ENCODE measurements at places on chromosomes 5 and 9.

GRCh38 chr5:119315516-119315949 is 40.3 kb upstream of the TNFAIP8 start:
- DNase-seq = no peak

GRCh38 chr9:20315677-20316076 is 306.6 kb downstream of the MLLT3 start:
- no peak for DNase-seq

DNA sequence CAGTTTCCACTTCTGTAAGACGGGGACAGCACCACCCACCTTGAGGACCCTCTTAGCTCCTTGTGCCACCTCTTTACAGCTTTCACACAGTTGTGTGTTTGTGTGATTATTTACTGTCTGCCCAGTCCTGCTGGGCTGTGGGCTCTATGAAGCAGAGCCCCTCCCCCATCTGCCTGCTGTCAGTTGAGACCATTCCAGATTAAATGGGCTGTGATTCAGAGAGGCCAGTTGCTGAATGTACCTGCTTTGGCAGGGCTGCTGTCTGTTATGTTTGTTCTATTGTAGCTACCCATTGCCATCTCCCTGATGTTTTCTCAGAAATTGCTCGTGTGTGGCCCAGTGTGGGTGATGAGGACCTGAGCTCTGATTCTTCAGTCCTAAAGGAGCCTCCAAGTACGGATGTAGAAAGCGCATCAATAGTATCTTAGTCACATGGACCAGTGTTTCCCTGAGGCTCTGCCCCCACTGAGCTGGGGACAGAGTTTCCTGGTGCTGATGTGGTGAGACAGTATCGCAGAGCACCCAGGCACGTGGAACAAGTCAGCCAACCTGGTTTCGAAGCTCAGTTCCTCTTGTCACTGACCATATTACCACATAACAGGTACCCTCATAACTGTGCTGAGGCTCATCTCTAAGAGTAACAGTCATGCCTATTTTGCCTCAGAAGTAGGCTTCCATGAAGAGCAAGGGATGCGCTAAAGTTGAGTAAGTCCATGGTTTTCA is 3.7 kb downstream of the ANGPTL2 start:
- no peak for DNase-seq

- DNase-seq = peak; percentile 46
Observed at GRCh38 chr9:19229595-19230354, 718 bp upstream of the DENND4C start.

GRCh38 chr9:14488421-14489190 is 174.7 kb upstream of the NFIB start:
- DNase-seq = no peak

- peak; percentile 39 for DNase-seq
Observed at GRCh38 chr5:669111-669841, 23.9 kb downstream of the TPPP start.

DNA sequence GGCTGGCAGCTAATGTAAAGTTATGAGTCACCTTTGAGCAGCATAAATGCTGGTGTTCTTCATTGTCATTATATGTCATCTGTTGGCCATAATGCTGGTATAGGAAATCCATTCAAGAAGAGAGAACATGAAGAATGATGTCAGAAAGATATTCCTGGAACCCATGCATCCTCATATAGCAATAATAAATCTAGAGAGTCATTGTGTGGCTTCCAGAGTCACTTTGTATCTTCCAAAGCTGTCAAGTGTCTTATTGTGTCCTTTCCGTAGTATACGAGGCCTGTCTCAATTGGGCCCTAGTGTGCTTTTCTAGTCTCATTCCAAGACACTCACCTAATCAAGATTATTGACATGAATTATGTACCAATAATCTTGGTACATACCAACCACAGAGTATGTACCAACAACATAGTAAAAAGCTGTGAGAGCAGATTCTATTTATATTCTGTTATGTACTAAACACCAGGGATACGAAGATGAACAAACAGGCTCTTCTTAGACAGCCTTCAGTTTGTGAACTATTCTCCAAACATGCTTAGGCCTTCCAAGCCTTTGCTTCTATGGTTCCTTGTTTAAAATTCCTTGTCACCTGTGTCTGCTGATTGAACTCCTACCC is 110.1 kb downstream of the ERCC6L2 start:
- no peak for DNase-seq

DNA sequence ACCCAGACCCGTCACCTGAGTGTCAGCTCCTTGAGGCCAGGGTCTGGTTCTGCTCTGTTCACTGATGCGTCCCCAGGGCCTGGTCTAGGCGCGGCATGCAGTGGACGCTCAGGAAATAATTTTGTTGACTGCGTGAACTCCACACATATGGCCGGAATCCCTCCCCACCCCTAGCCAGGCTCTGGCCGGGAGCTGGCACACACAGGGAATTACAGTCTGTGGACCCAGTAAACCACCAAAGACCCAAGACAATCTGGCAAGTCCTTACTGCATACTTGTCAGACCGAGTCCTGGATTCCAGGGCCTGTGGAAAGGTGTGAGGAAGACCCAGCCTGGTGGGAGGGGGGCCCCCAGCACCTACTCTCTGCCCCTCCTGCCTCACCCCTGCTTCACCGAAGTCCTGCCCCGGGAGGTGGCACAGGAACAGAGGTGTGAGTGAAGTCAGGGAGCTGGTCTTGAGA is 113.0 kb upstream of the IER5L start:
- DNase-seq = no peak

GRCh38 chr5:100322483-100322882 is 212.7 kb upstream of the FAM174A start:
- no peak for DNase-seq

GRCh38 chr9:92189782-92190535 is 74.7 kb upstream of the SPTLC1 start:
- DNase-seq = no peak

- DNase-seq = no peak
Observed at GRCh38 chr5:26719803-26720202, 318.6 kb downstream of the CDH9 start.

DNA sequence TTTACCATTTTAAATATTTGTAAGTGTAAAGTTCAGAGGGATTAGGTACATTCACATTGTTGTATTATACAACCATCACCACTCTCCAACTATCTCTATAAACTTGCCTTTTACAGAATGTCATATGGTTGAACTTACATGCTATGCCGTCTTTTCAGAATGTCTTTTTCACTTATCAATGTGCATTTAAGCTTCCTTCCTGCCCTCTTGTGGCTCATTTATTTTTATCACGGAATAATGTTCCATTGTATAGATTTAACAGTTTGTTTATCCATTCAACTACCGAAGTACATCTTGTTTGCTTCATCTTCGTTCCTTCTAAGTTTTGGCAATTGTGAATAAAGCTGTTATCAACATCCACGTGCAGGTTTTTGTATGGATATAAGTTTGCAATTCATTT is 133.3 kb upstream of the C6 start:
- DNase-seq = no peak

DNA sequence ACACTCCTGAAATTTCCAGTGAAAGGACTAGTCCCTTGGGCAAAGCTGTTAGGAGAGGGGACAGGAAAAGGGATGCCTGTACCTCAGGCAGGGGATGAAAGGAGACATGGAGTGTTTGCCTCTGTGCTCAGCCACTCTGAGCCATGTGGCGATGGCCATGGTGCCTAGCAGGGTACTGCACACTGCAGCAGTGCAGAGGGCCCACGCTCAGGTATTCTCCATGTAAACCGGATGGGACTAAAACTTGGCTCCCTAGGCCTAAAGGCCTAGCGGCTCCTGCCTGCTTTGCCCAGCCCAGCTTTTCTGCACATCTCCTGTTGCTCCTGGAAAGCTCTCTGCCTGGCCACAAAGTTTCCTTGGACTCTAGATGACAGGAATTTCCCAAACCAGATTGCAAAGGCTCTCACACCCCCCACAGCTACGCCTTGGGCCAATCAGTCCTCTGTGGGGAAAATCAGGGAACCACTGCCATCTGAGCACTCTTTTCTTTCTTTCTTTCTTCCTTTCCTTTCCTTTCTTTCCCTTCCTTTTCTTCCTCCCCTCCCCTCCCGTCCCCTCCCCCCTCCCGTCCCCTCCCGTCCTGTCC is 44.3 kb downstream of the HABP4 start:
- no peak for DNase-seq

GRCh38 chr9:95788521-95788991 is 86.9 kb upstream of the ERCC6L2 start:
- no peak for DNase-seq

GRCh38 chr5:72226950-72227349 is 93.1 kb downstream of the MRPS27 start:
- DNase-seq = no peak

DNA sequence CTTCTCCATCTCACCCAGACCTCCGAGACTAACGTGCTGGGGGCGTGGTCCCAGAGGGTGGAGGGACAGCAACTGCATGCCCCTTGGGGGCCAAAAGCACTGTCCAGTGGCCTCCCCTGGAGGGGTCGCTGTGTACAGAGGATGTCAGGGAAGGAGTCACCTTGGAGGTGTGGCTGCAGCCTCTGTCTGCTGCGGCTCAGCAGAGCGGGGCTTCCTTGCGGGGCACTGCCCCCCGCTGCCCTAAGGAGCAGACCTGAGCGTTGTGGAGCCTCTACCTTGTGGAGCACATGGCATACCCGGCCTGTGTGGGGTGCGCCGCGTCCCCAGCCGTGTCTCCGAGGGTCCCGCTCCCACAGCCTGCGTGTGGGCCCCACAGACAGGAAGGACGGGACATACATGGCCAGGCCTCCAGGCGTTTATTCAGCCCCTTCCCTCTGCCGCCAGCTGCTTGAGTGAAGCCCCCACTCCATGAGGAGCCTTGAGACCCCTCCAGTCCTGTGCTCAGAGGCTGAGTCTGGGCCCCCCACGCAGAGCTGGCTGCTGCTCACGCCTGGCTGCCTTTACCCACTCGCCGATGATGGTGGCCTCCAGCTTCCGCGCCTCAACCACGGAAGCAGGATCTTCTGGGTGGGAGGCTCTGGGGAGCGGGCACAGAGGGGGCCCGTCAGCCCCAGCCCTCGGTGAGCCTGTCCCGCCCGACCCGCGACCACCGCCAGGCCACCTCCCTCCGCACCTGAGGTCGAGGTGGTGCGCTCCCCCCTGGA is 4.2 kb downstream of the DPP7 start:
- DNase-seq = no peak

DNA sequence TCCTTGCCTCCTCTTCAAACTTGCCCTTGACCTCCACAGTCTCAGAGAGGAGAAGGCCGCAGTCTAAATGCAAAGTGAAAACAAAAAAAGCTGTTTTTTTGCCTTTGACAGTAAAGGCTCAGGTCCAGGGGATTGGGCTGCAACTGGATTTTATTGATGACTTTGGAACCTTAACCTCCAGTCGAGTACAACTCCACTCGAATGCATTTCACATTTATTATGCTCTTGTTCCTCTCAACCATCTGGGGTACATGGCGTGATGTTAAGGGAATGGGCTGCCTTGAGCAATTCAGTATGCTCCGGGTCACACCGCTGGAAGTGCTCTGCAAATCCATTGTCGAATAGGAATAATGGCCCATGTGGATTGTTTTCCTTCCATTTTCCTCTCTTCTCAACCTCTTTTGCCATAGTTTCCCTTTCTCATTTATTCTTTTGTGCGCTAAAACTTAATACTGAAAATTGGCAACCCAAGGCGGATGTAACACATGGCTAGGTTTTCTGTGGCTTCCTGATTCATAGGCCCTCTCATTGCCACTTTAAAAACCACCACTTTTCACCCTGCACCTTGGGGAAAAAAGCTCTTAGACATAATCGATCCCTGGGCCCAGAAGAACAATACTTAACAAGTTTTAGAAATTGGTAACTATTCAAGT is 34.3 kb downstream of the ITK start:
- DNase-seq = no peak

DNA sequence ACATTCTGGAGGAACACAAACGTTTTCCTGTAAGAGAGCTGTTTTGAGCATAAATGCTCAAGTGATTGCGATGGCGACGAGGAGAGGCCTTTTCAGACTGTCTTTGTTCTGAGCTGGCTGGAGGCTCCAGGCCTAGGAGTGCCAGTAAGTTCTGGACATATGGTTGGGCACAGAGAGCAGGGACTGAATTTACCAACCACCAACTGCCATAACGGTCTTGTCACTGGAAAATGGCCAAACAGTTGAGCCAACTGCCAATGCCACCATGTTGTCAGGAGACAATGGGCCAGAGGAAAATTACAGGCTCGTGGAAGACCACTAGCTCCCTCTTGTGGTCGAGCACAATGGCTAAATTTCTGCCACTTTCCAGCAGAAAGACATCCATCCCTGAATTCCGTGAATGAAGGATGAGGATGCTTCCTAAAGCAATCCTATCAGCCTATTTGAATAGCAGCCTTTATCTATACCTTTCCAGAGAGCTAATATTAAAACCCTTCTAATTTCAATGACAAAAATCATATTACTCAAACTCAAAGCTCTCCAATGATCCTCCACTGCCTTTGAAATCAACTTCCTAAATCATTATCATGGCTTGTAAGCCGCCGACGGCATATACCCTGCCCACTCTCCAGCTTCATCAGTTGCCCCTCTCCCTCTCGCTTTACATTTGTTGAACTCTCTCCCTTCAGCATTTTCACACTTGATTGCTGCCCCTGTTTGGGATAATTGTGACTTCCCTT is 66.9 kb upstream of the GLIS3 start:
- DNase-seq = no peak

GRCh38 chr9:120659209-120659608 is 55.1 kb downstream of the MEGF9 start:
- DNase-seq = no peak

- DNase-seq = no peak
Observed at GRCh38 chr9:99511723-99512122, 289.6 kb downstream of the SEC61B start.

GRCh38 chr9:104993291-104993963 is 65.5 kb upstream of the ABCA1 start:
- no peak for DNase-seq

DNA sequence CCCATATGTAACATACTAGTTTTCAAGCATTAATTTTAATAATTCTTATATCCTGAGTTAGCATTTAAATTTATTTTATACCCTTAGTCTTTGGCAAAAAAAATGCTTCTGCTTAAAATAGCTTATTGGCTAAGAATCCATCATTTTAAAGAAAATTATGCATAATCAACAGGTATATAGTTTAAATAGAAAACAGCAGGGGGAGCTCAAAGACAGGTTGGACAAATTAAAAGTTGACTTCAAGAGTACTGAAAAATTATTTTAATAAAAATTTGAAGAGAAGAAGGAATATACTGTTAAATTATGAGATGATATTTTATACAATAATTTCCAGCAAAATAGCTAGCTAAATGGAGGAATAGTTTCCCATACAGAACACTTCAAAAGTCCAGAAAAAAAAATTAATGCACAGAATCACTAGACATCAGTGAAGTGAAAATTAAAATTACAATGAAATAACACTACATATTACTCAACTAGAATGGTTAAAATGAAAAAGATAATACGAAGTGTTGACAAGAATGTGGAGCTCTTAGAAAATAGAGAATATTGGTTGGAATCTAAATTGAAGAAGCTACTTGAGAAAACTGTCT is 387.1 kb downstream of the PDE4D start:
- DNase-seq = no peak
